ENCODE measurements at places on chromosomes 12 and 14.

GRCh38 chr14:90697577-90698206 lies 118.5 kb downstream of the TTC7B start:
- H3K27ac ChIP-seq = no peak overlapping the region
- peaks cover 7% of the 10 kb centered on the region for H3K4me1 ChIP-seq
- H3K4me3 ChIP-seq = no peak overlapping the region
- H3K27me3 ChIP-seq = no peaks in the 10 kb centered on the region
- peak; percentile 79 for DNase-seq
- no peaks in the 10 kb centered on the region for H3K36me3 ChIP-seq

DNA sequence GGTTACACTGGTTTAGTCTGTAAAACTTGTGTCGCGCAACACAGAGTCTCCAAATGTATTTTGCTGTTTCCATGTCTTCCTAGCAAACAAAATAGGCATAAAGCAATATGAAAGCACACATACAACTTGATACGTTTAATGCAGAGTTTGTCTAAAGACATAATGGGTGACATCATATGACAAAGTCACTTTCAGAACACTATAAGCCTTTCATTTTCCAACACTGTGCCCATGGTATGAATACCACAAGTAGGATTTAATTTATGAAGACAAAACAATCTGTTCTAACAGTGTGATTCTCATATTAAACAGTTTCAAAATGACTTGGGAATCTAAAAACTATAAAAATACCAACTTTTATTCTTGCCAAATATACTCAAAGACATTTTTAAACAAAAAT lies 58.4 kb downstream of the PTPN21 start:
- H3K4me1 ChIP-seq = no peaks in the 10 kb centered on the region
- peaks cover 20% of the 10 kb centered on the region for H3K36me3 ChIP-seq
- no peak for DNase-seq
- H3K27ac ChIP-seq = no peak overlapping the region
- no peaks in the 10 kb centered on the region for H3K27me3 ChIP-seq

DNA sequence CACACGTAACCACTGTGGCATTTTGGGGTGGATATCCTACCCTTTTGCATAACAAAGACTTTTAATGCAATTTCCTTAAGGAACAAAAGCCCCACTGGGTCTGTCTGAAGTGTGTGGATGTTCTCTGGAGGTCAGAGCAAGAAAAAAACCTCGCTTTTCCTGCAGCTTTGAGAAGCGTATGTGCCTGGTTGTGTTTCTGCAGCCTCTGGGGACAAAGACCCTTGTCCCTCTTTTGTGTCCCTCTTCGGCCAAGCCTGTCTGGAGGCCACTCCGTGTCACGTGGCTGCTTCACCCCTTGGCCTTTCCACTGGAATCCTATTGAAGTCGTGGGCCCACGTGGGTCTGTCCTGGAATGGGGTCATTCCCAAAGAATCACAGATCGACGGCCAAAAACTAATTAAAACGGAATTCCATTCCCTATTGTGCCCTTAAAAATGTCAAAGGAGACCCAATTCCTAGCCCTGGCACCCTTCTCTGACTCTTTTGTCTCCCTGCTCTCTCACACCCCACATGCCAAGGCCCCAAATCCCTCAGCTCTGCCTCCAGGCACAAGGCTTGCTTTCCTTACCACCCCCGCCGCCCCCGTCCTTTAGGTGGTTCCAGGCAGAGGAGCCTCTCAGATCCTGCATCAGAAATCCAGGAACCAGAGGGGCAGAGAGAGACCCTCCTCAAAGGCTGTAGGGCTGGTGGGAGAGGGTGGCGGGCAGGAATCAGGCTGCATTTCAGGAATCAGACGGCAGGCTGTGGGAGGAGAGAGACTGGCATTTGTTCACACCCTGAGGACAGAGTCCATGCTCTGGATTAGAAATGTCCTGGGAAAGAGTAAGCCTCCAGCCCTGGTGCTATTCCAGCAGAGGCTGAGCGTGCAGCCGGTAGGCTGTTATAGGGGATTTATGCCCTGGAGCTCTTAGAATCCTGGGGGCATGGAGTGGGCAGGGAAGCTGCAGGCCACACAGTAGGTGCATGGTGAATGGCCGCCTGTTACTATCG lies 12.6 kb upstream of the CYP46A1 start:
- no peak for DNase-seq
- H3K4me3 ChIP-seq = no peak overlapping the region
- no peak overlapping the region for H3K27ac ChIP-seq
- H3K27me3 ChIP-seq = no peaks in the 10 kb centered on the region
- H3K36me3 ChIP-seq = no peaks in the 10 kb centered on the region
- no peaks in the 10 kb centered on the region for H3K4me1 ChIP-seq

DNA sequence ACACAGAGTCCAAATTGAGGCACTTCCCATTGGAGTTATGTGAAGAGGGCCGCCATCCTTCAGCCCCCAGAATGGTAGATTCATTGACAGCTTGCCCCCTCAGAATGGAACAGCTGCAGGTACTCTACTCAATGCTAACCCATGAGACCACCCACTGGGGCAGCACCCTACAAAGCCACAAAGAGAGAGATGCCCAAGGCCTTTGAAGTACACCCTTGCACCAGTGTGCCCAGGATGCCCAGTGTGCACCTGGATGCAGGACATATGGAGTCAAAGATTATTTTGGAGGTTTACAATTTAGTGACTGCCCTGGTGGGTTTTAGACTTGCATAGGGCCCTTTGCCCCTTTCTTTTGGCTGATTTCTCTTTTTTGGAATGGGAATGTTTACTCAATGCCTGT lies 933.9 kb downstream of the SLC16A7 start:
- H3K4me1 ChIP-seq = no peaks in the 10 kb centered on the region
- H3K27ac ChIP-seq = no peak overlapping the region
- DNase-seq = no peak
- no peaks in the 10 kb centered on the region for H3K27me3 ChIP-seq

- no peaks in the 10 kb centered on the region for H3K27me3 ChIP-seq
- no peaks in the 10 kb centered on the region for H3K36me3 ChIP-seq
- peaks cover 10% of the 10 kb centered on the region for H3K4me1 ChIP-seq
These were observed 179.9 kb downstream of the ADCK1 start for GRCh38 chr14:77979666-77980351.

DNA sequence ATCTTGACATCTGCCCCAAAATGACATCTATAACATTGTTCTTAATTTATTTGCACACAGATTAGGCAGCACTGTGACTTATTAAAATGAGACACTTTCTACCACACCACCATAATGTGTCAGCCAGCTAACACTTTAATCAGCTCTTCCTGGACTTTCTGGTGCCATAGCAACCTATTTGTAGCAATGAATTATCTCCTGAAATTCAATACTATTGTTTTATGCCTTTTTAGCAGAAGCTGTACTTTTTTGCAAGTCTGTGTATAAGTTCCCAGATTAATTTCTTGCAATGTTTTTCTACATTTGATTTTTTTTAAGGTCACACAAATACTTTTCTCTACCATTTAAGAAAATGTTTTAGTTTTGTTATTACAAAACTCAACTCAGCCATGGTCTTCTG lies 72.8 kb upstream of the SAV1 start:
- H3K27ac ChIP-seq = no peak overlapping the region
- peaks cover 12% of the 10 kb centered on the region for H3K4me1 ChIP-seq
- no peaks in the 10 kb centered on the region for H3K36me3 ChIP-seq
- no peak for DNase-seq

DNA sequence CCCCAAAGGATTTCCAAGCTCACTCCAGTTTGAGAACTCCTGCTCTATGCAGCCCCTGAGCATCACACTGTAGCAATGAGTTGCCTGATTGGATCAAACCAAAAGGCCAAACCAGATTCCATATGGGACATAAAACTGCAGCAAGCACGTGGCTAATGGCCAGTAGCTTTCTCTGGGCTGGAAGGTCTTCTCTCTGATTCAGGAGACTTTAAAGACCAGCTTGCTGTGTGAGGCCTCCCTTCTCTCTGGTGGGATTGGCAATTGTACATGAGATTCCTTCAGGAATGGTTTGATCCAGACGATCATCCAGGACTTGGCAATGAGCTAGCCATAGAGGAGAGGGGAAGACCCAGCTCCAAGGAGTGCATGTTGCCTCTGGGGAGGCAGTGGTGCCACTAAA lies 50.2 kb downstream of the WSCD2 start:
- H3K27me3 ChIP-seq = no peaks in the 10 kb centered on the region
- no peak overlapping the region for H3K27ac ChIP-seq
- H3K4me1 ChIP-seq = no peaks in the 10 kb centered on the region
- DNase-seq = no peak
- no peaks in the 10 kb centered on the region for H3K36me3 ChIP-seq
- no peak overlapping the region for H3K4me3 ChIP-seq

GRCh38 chr12:87924149-87924548 lies 105.1 kb downstream of the C12orf50 start:
- DNase-seq = no peak
- H3K36me3 ChIP-seq = no peaks in the 10 kb centered on the region
- no peak overlapping the region for H3K4me3 ChIP-seq
- no peaks in the 10 kb centered on the region for H3K27me3 ChIP-seq
- no peaks in the 10 kb centered on the region for H3K4me1 ChIP-seq

GRCh38 chr12:27061317-27061716 lies 21.1 kb downstream of the C12orf71 start:
- no peak for DNase-seq
- no peak overlapping the region for H3K4me3 ChIP-seq
- H3K4me1 ChIP-seq = no peaks in the 10 kb centered on the region
- no peaks in the 10 kb centered on the region for H3K27me3 ChIP-seq
- H3K36me3 ChIP-seq = no peaks in the 10 kb centered on the region
- no peak overlapping the region for H3K27ac ChIP-seq

DNA sequence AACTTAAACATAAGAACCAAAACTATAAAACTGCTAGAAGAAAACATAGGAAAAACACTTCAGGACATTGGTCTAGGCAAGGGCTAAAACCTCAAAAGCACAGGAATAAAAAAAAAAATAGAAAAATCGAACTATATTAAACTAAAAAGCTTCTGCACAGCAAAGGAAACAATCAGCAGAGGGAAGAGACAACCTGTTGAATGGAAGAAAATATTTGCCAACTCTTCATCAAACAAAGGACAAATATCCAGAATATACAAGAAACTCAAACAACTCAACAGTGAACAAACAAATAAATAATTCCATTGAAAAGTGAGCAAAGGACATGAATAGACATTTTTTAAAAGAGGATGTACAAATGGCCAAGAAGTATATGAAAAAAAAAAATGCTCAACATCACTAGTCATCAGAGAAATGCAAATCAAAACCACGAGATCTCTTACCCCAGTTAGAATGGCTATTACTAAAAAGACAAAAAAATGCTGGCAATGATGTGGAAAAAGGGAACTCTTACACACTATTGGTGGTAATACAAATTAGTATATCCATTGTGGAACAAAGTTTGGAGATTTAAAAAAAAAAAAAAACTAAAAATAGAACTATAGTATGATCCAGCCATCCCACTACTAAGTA lies 152.0 kb downstream of the NDUFA12 start:
- H3K4me3 ChIP-seq = no peak overlapping the region
- no peak overlapping the region for H3K27ac ChIP-seq
- no peaks in the 10 kb centered on the region for H3K36me3 ChIP-seq
- DNase-seq = no peak
- no peaks in the 10 kb centered on the region for H3K4me1 ChIP-seq
- H3K27me3 ChIP-seq = no peaks in the 10 kb centered on the region

GRCh38 chr12:126425264-126425663 lies 1360.0 kb downstream of the AACS start:
- H3K4me3 ChIP-seq = no peak overlapping the region
- DNase-seq = no peak
- H3K4me1 ChIP-seq = no peaks in the 10 kb centered on the region
- H3K27ac ChIP-seq = no peak overlapping the region
- H3K27me3 ChIP-seq = no peaks in the 10 kb centered on the region

GRCh38 chr14:26400373-26400772 lies 197.5 kb downstream of the NOVA1 start:
- no peaks in the 10 kb centered on the region for H3K4me1 ChIP-seq
- no peaks in the 10 kb centered on the region for H3K27me3 ChIP-seq
- DNase-seq = no peak
- no peak overlapping the region for H3K27ac ChIP-seq
- H3K4me3 ChIP-seq = no peak overlapping the region
- no peaks in the 10 kb centered on the region for H3K36me3 ChIP-seq

DNA sequence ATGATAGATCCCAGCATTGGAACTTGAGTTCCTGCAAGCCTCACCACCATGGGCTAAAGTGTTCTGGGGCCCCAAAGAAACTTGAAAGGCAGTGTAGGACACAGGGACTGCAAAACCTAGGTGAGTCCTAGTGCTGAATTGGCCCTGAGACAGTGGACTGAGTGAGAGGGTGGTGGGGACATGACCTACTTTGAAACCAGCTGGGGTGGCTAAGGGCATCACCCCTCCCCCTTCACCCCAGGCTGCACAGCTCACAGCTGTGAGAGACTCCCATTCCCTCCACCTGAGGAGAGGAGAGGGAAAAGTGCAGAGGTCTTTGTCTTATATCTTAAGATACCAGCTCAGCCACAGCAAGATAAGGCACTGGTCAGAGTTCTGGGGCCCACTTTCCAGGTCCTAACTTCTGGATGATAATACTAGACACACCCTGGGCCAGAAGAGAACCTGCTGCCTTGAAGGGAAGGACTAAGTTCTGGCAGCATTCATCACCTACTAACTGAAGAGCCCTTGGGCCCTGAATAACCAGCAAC lies 62.5 kb downstream of the MAPKAPK5 start:
- H3K36me3 ChIP-seq = no peaks in the 10 kb centered on the region
- H3K27me3 ChIP-seq = no peaks in the 10 kb centered on the region

- no peak for DNase-seq
- H3K4me3 ChIP-seq = no peak overlapping the region
- no peak overlapping the region for H3K27ac ChIP-seq
These were observed 25.5 kb downstream of the CEP83 start for GRCh38 chr12:94434171-94434570.

- H3K27me3 ChIP-seq = no peaks in the 10 kb centered on the region
- no peak for DNase-seq
- H3K4me1 ChIP-seq = no peaks in the 10 kb centered on the region
- H3K4me3 ChIP-seq = no peak overlapping the region
These were observed 230.2 kb downstream of the BCL11B start for GRCh38 chr14:99041820-99042174.

DNA sequence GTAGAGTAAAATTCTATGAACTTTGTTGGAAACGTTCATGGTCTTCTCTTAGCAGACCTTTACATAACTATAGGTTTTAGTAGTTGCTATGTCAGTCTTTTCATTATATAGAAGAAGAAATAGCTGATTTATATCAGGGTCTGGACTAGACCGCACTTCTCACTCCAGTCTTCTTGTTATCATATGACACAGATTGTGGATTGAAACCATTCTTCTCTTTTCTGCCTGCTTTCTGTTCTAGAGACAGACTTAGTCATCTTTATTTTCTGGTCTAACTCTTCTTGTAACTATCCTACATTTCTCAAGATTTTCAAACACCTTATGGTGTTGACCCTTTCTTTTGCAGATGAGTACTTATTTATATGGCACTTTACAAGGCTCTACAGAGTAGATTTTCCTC lies 55.7 kb downstream of the PCNX1 start:
- H3K4me1 ChIP-seq = no peaks in the 10 kb centered on the region
- no peak for DNase-seq
- H3K27ac ChIP-seq = no peak overlapping the region
- no peak overlapping the region for H3K4me3 ChIP-seq

- no peak overlapping the region for H3K27ac ChIP-seq
- no peaks in the 10 kb centered on the region for H3K27me3 ChIP-seq
- H3K4me1 ChIP-seq = peaks cover 40% of the 10 kb centered on the region
- H3K36me3 ChIP-seq = no peaks in the 10 kb centered on the region
- no peak for DNase-seq
These were observed 46.0 kb downstream of the ATP2B1 start for GRCh38 chr12:89662623-89663022.

- H3K27ac ChIP-seq = no peak overlapping the region
- no peak overlapping the region for H3K4me3 ChIP-seq
- no peak for DNase-seq
These were observed 23.9 kb downstream of the DIO3 start for GRCh38 chr14:101585211-101585610.

GRCh38 chr12:88805692-88806091 lies 225.4 kb upstream of the KITLG start:
- no peak overlapping the region for H3K27ac ChIP-seq
- H3K27me3 ChIP-seq = no peaks in the 10 kb centered on the region
- DNase-seq = no peak
- no peaks in the 10 kb centered on the region for H3K36me3 ChIP-seq

Data from body of pancreas (tissue), 4 donors.